Hepatocyte (in vitro differentiated cells): ENCODE measurements at places on chromosomes 5 and 9.

DNA sequence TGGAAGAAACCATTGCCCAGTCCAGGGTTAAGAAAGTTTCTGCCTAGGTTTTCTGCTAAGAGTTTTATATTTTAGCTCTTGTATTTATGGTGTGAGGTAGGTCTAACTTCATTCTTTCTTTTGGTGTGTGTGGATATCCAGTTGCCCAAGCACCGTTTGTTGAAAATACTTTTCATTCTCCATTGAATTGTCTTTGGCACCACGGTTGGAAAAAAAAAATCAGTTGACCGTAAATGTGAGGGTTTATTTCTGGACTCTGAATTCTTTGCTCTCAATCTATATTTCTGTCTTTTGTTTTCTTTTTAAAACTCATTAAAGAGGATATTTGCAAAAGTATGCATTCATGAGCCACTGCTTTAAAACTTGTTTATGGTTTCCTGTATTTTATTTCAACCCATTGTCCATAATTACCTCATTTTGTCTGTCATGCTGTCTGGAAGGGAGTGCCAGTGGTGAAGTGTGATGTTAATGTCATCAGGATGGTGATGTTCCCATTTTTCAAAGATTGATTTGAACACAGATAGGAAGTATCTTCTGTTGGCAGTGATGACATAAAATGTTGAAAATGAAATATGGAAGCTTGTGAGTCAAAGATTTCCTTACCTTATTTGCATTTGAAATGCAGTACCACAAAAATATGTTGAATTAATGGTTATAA, 33.9 kb downstream of the HABP4 start:
- no peak for DNase-seq

DNA sequence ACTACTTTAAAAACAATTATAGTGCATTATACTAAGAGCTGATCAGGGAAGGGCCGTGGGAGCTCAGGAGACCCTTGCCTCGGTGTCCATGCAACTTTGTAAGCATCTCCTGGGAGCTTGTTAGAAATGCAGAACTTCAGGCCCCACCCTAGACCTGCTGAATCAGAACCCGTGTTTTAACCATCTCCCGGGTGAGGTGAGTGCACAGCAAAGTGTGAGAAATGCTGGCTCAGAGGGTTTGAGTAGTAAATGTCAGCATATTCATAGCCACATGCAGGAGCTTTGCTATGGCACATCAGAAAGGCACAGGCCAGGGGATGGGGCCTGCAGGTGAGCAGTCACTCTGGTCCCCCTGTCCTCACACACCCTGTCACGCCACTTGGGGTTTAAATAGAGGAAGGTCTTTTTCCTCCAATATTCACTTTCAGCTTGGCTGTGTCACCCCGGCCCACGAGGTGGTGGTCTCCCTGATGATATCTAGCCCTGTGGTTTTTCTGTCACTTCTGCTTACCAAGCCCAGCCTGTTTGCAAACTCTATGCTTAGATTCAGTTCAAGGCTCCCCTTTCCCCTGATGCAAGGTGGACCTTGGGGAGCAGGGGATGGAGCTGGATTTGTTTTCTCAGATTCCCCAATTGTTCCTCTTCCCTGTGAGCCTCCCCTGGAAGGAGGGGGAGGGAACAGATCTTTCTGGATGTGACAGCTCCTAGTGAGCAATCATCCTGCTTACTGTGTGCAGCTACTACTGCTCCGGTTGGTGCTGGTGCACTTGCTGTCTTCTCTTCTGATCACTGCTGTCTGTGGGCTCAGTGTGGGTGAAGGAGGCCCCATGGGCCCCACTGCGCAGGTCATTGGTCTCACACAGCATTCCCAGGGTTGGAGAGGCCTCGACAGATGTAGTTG, 51.8 kb upstream of the TGFBR1 start:
- no peak for DNase-seq

DNA sequence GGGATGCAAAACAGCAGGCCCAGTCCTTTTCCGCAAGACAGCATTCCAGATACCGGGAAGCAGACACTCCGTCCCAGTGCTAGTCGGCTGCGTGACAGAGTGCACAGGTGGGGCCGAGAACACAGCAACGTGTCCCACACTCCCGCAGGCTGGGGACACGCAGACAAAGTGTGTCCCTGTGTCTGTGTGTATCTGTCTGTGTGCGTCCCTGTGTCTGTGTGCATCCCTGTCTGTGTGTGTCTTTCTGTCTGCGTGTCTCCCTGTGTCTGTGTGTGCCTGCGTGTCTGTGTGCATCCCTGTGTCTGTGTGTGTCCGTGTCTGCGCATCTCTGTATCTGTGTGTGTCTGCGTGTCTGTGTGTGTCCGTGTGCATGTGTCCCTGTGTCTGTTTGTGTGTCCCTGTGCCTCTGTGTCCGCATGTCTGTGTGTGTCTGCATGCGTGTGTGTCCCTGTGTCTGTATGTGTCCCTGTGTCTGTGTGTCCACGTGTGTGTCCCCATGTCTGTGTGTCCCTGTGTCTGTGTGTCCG, 137.0 kb downstream of the MRPL36 start:
- DNase-seq: no peak

DNA sequence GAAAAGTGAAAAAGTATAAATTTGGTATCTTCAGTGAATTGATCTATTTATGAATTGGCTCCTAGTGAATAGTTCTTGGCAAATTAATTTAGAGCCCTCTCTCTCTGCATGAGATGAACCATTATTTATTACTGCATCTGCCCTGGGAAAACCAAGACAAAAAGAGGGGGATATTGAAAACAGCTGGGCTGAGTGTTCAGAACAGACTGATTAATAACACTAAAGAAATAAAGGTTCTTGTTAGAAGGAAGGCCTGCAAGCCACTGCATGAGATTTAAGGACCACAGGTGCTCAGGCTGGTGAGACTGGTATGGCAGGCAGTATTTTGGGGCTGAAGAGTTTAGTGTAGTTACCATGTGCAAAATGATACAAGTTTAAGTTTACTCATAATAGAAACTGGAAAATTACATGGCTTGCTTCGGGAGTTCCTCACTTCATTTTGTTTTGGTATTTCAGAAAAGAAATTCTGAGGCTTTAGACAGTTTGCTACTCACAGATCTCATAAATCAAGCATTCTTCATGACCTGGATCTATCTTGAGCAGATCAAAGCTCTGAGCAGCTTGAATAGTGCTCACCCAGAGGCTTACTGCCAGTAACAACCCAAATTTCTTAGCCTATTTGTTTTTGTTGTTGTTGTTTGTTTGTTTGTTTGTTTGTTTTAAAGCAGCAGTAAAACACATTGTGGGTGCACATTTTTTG, 56.1 kb downstream of the KIAA1958 start:
- no peak for DNase-seq

GRCh38 chr5:174022384-174023095, 23.0 kb upstream of the NSG2 start:
- DNase-seq: no peak

DNA sequence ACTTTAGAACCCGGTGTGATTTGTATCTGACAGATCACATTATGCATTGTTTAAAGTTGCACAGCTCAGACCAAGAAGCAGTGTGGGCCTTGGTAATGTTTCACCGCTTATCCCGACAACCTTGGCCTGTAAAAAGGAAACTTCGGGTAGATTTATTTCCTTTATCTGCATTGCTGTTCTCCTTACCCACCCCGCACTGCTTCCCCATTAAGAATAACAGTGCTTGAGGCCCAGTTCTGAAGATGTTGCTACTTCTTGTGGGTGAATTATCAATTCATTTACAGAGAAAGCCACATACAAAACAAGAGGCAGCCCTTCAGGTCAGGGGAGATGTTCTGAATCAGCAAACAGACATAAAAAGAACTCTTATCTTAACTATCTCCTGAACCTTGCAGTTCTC, 8.4 kb downstream of the SMARCA2 start:
- DNase-seq: no peak

- peak; percentile 41 for DNase-seq
Measured at GRCh38 chr5:119328753-119329602, 26.8 kb upstream of the TNFAIP8 start.

- no peak for DNase-seq
Measured at GRCh38 chr5:119353213-119353612, 2.6 kb upstream of the TNFAIP8 start.

DNA sequence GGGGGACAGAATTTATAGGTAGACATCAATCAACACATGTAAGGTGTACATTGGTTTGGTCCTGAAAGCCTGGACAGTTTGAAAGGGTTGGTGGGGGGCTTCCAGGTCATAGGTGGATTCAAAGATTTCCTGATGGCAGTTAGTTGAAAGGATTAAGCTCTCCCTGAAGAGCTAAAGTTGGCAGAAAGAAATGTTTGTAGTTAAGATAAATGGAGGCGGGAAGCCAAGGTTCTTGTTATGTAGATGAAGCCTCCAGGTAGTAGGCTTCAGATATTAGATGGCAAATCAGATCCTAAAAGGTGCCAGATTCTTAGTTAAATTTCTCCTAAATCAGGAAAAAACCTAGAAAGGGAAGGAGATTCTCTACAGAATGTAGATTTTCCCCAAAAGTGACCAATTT, 9.0 kb upstream of the LRRTM2 start:
- no peak for DNase-seq

GRCh38 chr9:129979071-129979745, 63.8 kb downstream of the FNBP1 start:
- no peak for DNase-seq

GRCh38 chr5:81417052-81417451, 23.1 kb upstream of the ACOT12 start:
- no peak for DNase-seq

- DNase-seq: no peak
Measured at GRCh38 chr5:58998544-58998943, 415.7 kb downstream of the RAB3C start.

GRCh38 chr9:109342878-109343277, 22.0 kb upstream of the EPB41L4B start:
- DNase-seq: no peak

- DNase-seq: no peak
Measured at GRCh38 chr9:127333221-127334064, 63.5 kb upstream of the SLC2A8 start.

- no peak for DNase-seq
Measured at GRCh38 chr5:159030357-159030756, 69.4 kb downstream of the EBF1 start.

DNA sequence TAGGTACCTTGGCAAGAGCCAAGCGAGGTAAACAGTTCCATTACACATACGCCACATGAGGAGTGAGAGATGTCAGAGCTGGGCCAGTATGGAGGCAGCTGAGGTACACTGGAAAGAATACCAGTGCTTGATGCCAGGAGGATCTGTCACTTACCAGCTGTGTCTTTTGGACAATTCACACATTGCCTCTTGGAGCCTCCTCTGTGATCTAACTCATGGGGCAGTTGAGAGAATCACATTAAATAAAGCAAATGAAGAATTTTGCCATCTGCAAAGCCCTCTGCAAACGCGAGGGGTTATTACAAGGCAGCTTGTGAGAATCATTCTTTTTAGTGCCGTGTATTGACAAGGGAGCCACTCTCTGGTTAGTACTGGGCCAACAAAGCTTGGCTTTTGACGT, 429.7 kb upstream of the KLF4 start:
- no peak for DNase-seq
